ENCODE measurements at places on chromosomes 7 and 10.
A peak's percentile ranks its signal among the peaks of the same experiment; 100 is the strongest.

DNA sequence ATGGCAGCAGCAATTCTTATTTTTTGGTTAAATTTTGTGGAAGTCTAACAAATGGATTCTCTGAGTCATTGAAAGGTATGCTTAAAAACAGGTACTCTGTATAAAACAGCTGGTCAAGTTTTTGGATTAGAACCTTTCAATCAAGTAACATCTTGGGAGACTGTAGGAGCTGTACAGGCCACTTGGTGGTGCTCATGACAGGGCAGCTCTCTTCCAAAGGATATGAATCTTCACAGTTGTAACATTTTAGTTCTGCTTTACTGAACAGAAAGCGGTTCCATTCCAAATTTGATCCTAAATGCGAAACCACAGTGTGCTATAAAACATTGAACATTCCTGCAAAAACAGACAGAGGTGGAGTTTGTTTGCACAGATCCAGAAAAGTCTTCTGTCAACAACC lies 44.5 kb upstream of the AGR3 start:
- peak; percentile 68 for DNase-seq

- DNase-seq: no peak
Measured at GRCh38 chr10:69883310-69884023, 81.8 kb downstream of the COL13A1 start.

DNA sequence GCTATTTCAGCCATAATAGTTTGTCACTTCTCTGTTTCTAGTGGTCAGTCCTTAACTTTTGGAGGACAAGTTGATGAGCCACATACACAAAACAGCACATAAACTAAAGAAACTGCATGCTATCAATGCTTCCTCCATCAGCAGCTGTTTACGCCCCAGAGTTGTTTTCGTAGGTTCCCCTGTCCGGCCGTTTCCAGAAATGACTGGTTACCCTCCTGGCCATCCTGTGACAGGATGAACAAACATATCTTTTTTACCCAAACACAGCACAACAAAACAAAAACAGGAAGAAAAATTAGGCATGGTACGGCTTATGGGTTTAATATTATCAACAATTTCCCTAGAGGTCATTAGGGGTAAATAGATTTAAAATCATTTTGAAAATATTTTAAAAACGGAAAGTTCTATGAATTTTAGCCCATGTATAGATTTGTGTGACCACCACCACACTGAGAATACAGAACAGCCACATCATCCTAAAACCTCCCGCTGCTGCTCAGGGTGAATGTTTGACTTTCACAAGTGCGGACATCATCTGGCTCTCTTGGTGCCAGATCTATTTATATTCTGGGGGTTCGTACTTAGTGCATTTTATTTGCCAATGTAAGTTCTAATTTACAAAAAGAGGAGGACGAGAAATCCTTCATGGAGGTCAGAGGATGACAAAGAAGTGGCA lies 74.8 kb downstream of the HIPK2 start:
- DNase-seq: no peak

- no peak for DNase-seq
Measured at GRCh38 chr7:26863518-26864308, 677 bp downstream of the SKAP2 start.

GRCh38 chr7:126750207-126750911 lies 502.4 kb downstream of the GRM8 start:
- DNase-seq: no peak

- no peak for DNase-seq
Measured at GRCh38 chr10:106360870-106361269, 803.6 kb downstream of the SORCS1 start.

GRCh38 chr7:73809467-73809951 lies 21.3 kb upstream of the CLDN4 start:
- no peak for DNase-seq

DNA sequence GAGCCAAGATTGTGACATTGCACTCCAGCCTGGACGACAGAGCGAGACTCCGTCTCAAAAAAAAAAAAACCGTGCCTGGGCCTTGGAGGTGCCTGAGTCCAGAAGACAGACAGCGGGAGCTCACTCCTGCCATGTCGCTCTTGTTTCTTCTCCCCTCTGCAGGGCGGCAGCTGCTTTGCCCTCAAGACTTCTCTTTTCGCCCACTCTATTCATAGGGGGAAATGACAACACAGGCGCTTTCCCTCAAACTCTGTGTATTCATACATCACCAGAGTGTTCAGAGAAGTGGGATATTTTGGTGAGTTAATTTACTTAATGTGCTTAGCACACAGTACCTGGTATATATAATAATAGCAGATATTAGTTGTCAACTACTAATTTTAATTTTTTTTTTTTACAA lies 44.5 kb downstream of the FOXK1 start:
- DNase-seq: no peak

- peak; percentile 72 for DNase-seq
Measured at GRCh38 chr7:127588697-127589482, 679 bp downstream of the ARF5 start.

GRCh38 chr10:96299383-96299782 lies 4.9 kb upstream of the DNTT start:
- DNase-seq: no peak

DNA sequence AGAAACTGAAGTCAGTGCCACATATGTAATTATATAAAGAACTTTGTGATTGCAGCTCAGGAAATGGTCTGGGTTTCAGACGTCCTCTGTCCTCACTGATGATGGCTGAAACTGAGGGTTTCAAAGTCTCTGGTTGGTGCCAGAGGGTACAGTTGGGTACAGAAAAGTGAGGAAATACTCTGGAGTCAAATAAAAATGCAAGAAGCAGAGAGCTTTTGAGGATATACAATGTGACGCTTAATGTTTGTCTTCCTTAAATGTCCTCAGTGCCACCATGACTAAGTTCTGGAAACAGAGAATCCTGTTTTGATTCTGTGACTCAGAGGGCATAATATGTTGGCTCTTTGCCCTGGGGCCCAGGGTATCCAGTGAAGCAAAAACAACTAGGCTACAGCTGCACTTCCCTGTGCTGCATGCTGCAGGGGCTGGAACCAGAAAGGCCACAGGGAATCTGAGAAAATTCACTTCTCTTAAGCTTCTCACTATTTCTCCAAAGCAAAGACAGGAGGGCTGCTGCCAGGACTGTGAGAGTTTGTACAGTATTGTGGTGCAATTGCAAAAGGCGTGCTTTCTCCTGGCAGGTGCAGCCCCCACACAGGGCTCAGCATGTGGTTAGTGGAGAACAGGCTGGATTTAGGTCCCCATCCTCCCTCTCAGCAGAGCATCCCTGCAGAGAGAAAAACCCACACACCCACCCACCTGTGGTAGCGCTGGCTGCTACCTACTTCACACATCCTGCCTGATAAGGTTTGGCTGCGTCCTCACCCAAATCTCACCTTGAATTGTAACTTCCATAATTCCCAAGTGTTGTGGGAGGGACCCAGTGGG lies 169.5 kb upstream of the SVIL start:
- DNase-seq: no peak

- DNase-seq: no peak
Measured at GRCh38 chr7:131424219-131424822, 96.6 kb downstream of the MKLN1 start.

- DNase-seq: no peak
Measured at GRCh38 chr7:82264783-82265305, 178.7 kb downstream of the CACNA2D1 start.

GRCh38 chr7:101954499-101954898 lies 137.1 kb downstream of the CUX1 start:
- peak; percentile 5 for DNase-seq

- no peak for DNase-seq
Measured at GRCh38 chr10:91571671-91572070, 61.2 kb downstream of the PPP1R3C start.

DNA sequence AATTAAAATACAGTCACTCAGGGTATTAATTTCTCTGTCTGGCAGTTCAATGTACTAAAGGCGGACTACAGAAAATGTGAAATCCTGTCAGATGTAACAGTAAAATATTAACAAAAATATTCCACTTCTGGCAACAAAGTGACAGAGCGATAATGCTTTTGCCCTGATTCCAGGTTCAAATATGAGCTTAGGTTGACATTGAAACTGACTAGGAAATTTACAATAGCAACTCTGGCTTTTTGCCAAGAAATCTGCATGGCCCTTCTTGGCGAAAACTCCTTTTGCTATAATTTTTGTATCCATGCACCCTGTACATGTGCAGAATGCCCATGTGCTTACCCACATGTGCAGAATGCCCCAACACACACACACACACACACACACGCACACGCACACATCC lies 552.2 kb downstream of the MDFIC start:
- DNase-seq: no peak

GRCh38 chr10:84177541-84178141 lies 4.0 kb downstream of the GPR15LG start:
- DNase-seq: peak; percentile 38
